ENCODE measurements at places on chromosomes 3 and 15.

GRCh38 chr3:126167566-126167965, 12.8 kb downstream of the ALDH1L1 start:
- no peak for DNase-seq

- DNase-seq: no peak
Measured at GRCh38 chr15:33159726-33160453, 34.6 kb downstream of the FMN1 start.

DNA sequence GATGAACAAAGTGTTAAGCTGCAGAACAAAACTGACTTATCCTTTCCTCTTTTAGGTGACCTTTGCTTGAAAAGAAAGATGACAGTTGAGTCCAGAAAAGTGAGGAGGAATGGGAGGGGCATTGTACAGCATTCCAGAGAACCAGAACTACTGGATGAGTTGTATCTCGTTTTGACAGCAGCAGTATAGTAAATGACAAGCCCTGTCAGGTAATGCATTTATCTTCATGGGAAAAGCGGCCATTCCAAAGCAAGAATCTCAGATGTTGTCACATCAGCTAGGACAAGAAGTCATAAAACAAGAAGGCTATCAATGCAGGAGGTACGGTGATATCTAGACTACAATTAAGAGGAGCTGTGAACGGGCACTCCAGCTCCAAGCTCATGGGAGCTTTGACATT, 421.5 kb downstream of the MAGI1 start:
- no peak for DNase-seq

- DNase-seq: no peak
Measured at GRCh38 chr15:73902121-73903020, 23.9 kb upstream of the LOXL1 start.

DNA sequence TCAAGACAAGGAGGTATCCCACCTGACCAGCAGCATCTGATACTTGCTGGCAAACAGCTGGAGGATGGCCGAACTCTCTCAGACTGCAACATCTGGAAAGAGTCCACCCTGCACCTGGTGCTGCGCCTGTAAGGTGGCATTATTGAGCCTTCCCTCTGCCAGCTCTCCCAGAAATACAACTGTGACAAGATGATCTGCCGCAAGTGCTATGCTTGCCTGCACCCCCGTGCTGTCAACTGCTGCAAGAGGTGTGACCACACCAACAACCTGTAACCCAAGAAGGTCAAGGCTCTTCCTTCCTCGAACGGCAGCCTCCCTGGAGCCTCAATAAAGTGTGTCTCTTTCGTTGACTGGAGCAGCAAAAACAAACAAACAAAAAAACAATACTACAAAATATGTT, 2.2 kb upstream of the SLC4A7 start:
- no peak for DNase-seq

DNA sequence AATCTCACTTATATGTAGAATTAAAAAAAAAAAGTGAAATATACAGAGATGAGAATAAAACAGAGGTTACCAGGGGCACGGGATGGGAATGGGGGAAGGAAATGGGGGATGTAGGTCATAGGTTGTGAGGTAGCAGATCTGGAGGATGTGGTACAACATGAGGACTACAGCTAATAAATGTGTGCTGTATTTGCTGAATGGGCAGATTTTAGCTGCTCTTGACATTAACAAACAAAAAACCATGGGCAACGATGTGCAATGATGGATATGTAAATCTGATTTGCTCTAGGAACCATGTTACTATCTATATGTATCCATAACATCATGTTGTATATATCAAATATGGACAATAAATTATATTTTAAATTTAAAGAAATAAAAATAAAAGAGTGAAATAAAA, 87.4 kb downstream of the FGF12 start:
- DNase-seq: no peak

DNA sequence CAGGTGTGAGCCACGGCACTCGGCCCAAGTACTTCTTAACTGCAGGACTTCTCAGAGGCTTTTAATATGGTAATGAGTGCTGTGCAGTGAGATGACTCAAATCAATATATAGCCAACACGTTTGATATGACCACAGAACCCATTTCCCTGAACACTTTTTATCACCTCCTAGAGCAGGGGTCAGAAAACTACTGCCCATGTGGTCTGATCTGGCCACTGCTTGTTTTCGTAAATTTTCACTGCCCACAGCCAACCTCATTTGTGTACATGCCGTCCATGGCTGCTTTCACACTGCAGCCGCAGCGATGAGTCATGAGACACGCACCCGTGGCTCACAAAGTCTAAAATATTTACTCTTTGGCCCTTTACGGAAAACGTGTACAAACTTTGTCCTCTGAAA, 179.2 kb downstream of the RORA start:
- no peak for DNase-seq

- DNase-seq: no peak
Measured at GRCh38 chr15:33021806-33022389, 172.6 kb downstream of the FMN1 start.

- DNase-seq: no peak
Measured at GRCh38 chr3:177589911-177590381, 392.7 kb upstream of the TBL1XR1 start.

DNA sequence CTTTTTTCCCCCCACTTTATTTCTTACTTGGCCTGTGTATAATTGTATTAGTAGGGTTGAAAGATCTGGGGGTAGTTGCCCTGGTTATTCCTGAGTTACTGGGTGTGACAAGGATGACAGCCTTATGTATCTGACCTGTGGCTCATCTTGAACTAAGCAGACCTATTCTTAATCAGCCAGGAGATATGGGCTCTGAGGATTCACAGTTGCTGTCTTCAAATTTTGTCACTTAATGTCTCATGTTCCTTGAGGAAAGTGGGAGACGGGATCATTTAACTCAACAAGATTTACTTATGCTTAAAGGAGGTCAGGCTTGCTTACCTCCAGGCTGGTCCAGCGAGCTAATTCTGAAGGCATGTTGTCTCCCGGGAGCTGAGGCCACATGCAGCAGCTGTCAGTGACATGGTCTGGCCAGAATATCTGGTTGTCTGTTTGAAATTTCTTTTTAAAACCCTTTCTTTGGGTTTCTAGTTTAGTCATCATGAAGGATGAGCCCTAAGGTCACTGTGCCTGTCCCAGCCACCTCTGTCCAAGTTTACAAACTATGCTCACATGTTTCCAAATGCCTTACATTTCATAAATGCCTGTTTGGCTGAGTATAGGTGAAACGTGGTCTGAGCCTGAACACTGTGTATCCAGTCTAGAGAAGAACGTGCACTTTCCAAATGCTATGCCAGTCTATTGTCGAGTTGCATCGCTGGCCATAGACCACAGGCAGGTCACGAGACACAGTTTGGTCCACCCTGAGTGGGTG, 26.8 kb downstream of the LRTM1 start:
- no peak for DNase-seq

- DNase-seq: no peak
Measured at GRCh38 chr3:197950677-197951061, 679 bp downstream of the RPL35A start.

DNA sequence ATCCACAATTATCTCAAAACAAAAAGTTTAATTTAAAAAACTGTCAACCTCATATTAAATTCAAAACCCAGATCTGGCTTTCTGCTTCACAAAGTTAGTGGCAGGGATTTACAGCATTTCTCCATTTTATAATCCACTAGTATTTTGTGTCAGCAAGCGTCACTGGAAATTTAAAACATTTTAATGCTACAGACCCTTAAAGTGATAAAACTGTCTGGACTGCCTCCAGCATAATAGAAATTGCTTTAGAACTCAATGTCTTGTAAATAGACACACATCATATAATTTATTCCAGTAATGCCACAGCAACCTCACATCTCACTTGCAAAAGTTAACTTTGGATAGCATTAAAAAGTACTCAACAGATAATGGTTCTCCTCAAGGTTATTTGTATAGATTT, 116.1 kb downstream of the ULK4 start:
- DNase-seq: no peak

- no peak for DNase-seq
Measured at GRCh38 chr3:114839476-114839875, 307.6 kb downstream of the ZBTB20 start.

DNA sequence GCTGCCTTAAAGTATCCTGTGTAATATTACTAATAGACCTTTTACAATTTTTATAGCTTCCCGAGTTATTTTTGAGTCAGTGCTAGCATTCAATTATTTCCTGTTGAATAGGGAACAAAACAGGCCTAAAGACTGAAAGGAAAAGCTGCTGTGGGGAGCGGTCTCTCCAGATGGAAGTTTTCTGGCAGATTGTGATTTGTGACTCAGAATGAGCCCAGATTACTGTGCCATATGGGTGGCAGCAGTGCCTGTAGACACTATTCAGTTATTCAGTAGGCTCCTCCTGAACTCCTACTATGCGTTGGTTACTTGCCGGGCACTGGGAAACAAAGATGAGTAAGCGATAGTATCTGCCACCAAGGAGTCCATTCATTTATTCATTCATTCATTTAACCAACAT, 211.8 kb downstream of the CHST2 start:
- DNase-seq: no peak

GRCh38 chr3:95815828-95816227, 998.6 kb upstream of the EPHA6 start:
- DNase-seq: no peak

GRCh38 chr3:152539191-152539764, 270.5 kb downstream of the MBNL1 start:
- DNase-seq: no peak

DNA sequence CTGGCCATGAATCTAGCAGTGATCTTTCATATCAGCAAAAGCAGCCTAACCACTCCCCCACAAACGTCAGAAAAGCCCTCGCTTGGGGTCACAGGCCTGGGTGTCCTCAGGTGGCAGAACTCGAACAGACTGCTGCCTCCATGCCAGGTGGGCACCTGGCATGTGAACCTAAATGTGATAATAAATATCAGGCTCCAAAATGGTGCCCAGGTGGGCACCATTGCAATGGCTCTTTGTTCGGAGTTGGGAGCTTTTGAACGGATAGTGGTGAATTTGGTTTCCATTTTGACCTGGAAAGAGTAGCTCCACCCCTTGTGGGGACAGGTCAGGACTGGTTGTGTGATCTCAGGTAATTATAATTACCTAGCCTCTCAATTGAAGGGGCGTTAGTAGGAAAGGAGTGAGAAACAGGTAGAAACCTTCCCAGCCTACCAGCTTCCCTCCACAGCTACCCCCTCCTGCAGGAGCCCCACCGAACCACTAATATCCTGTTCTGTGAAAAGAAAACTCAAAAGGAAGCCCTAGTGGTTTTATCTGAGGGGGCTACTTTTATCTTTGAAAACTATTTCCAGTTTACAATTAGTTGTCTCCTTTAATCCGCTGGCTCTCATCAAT, 18.1 kb downstream of the MYO1E start:
- no peak for DNase-seq

DNA sequence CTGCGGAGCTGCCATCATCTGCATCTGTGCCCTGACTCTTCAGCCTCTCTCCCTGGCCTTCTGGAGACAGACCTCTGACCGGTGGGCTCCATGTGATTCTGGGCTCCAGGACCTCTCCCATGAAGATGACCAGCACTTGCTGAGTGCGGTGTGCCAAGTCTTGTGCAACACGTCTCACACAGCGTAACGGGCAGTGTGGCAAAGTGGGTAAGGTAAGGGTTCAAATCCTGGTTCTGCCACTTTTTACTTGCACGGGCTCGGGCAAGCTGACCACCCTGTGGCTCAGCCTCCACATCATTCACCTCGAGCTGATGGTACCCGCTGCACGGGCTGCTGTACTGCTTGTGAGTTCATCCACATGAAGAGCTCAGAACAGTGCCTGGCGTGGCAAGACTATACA, 6.5 kb upstream of the SYNM start:
- no peak for DNase-seq

- no peak for DNase-seq
Measured at GRCh38 chr3:14518893-14519292, 21.2 kb downstream of the GRIP2 start.

DNA sequence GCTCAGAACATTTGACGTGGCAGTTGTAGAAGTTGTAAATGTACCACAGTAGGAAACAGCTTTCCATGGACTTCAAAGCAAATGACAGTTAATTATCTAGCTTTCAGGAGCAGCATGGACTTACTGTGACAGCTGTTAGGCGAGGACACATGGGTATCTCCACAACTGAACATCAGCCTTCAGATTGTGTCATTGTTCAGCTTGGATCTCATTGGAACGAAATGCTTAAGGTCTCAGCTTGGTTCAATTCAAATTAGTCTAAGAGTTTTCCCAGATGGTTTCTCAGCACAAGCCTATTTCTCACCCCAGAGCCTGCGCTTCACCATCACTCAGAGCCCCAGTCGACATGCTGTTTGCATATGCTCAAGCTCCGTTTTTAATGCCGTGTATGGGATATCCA, 21.1 kb upstream of the GYG1 start:
- no peak for DNase-seq

DNA sequence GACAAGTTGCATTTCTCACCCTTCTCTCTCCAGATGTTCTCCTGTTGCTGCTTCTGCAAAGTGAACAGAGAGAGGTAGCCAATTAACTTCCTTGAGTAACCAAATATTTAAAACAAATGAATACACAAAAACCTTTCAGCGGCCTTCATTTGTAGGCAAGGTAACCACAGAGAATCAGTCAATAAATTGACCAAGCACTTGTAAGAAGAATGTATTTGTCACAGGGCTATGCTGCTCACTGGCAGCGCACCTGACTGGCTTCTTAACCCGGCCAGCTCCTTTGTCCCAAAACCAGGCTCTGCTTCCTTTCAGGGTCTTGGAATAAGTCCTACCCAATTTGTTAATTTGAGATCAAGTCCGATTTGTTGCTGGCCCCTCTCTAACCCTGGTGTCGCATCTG, 43.5 kb upstream of the STXBP5L start:
- no peak for DNase-seq

DNA sequence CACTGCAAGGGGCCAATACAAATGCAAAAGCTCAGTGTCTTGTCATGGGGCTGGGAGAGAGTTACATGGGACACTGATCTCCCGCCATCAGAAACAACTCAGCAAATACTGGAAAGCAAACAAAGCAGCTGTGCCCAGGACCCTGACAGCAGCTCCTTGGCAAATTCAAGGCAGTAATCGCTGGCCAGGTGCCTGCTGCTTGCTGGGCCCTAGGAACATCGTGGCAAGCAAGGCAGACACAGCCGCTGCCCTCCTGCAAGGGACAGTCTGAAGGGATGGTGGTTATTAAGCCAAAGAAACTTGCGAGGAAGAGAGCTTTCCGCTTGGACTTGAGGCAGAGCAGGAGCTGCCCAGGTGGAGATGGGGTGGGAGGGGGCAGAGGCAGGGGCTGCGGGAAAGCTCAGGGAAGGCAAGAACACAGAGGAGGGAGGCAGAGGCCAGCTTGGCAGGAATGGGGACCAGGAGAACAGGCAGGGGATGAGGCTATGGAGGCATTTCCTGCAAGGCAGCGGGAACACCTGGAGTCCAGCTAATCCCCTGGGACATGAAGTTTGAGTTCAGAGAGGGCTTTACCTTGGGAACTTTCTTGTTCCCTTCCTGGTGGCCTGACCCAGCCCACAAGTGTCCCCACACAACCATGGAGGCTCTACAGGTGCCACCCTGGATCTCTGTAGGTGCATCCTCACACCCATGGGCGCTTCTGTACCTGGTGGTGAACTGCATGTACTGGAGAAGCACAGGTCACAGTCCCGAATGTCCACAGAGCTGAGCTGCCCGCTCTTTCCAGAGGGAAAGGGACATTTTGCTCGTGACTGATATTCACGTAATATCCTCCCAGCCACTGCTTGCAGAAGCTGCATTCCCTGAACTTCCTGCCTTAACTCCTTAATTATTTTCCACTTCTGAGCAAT, 78.7 kb upstream of the ATP2B2 start:
- no peak for DNase-seq
